ENCODE measurements at places on chromosomes 6 and 20.

GRCh38 chr20:35597186-35597585 lies 18.4 kb upstream of the SPAG4 start:
- no peak for DNase-seq

DNA sequence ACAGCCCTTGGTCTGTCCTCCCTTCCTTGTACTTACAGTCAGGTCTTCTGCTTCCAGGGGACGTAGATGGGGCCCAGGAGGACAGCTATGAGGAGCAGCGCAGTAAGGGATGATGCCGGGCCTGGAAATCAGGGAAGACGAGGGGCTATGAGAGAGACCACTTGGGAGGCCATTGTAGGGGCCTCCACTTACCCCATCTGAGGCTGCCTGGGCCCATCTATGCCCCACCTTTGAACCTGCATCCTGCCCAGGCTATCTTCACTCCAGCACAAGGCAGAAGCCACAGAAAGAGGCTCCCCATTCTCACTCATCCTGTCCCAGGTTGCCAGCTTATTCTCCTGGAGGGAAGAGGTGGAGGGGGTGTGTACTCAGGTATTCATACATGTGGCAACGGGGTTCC lies 10.4 kb upstream of the SIRPB1 start:
- DNase-seq, result no peak

GRCh38 chr20:21232546-21233280 lies 70.4 kb upstream of the XRN2 start:
- no peak for DNase-seq

DNA sequence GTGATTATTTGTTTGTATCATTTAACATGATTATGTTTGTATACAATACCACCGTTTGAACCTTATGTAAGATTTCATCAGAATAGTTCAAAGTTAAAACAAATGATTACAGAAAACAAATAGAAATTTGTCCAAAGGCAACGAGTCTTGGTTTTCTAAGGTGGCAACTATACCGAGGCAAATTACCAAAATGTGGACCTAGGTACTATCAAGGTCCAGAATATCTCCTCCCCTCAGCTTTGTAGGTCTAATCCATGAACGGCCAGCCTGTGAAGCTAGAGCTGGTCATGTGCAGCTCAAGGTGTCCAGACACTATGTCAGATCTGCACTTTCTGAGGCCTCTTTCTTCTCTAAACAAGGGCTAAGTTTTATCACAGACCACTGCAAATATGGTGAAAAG lies 151.7 kb upstream of the BEND3 start:
- no peak for DNase-seq

DNA sequence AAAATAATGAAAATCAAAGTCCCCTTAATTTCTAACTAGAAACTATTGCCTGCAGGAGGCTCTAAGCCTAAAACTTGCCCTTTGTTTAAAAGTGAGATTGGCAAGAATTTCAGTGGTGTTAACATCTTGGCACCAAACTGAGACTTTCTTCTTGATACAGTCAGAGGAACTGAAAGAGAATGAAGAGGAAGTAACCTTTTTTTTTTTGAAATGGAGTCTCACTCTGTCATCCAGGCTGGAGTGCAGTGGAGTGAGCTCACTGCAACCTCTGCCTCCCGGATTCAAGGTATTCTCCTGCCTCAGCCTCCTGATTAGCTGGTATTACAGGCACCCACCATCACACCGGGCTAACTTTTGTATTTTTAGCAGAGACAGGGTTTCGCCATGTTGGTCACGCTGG lies 3.6 kb downstream of the DOP1A start:
- DNase-seq, result no peak

Measured in activated CD4-positive, alpha-beta T cell treated with anti-CD3 and anti-CD28 coated beads, Interleukin-2, amount 50 U/mL, for 1 hour (primary cell).